ENCODE measurements at places on chromosomes 12 and 14. TPM values are rescaled to one million over a fixed set of nuclear protein-coding genes. Genes with fewer than 3 reads are reported as not detected.

Gene KRT5
- 0.13 TPM for total RNA-seq

Gene KRT82
- total RNA-seq = not detected

Gene SERPINA5
- 0.26 TPM for total RNA-seq

Gene MYF5
- not detected for total RNA-seq

Gene ISM2
- total RNA-seq = under 0.01 TPM

Gene LRFN5
- total RNA-seq = not detected

Gene KRT80
- 0.39 TPM for total RNA-seq

Gene SLC38A4
- 2.3 TPM for total RNA-seq

Gene FAM181A
- total RNA-seq = not detected

Gene ITGB7
- not detected for total RNA-seq

Gene COCH
- total RNA-seq = 7.2 TPM

Gene TAS2R8
- total RNA-seq = not detected

Gene LMNTD1
- under 0.01 TPM for total RNA-seq

Gene SIX6
- not detected for total RNA-seq

Gene TSPAN8
- total RNA-seq = not detected

Gene SYT1
- 6.3 TPM for total RNA-seq

Gene PPP1CC
- 112 TPM for total RNA-seq

Gene ABHD12B
- not detected for total RNA-seq

Gene MYF6
- not detected for total RNA-seq

Gene ERO1A
- total RNA-seq = 32.1 TPM

Gene TCL1B
- total RNA-seq = not detected

Gene ACSM4
- total RNA-seq = not detected

Gene CPNE6
- not detected for total RNA-seq

Gene KRT73
- not detected for total RNA-seq

Gene A2ML1
- total RNA-seq = not detected

Gene CLEC1B
- not detected for total RNA-seq

Gene SALL2
- total RNA-seq = 0.13 TPM

Gene SUPT16H
- total RNA-seq = 59.2 TPM

Gene NXPH4
- not detected for total RNA-seq

Gene GPR84
- total RNA-seq = not detected

Gene SLCO1A2
- 0.26 TPM for total RNA-seq

Gene LRTM2
- not detected for total RNA-seq

Gene P2RX7
- 3.9 TPM for total RNA-seq

Gene SIX4
- 0.51 TPM for total RNA-seq

Gene GALNT9
- not detected for total RNA-seq

Gene PLEKHG7
- not detected for total RNA-seq

Gene KCNMB4
- 0.39 TPM for total RNA-seq

Gene TAS2R43
- 1.6 TPM for total RNA-seq

Gene APEX1
- total RNA-seq = 75.1 TPM

Gene STXBP6
- total RNA-seq = 34.5 TPM

Gene CCDC196
- not detected for total RNA-seq

Gene CLEC4A
- total RNA-seq = not detected

Gene LRIG3
- total RNA-seq = 33.0 TPM

Gene P2RX4
- total RNA-seq = 208 TPM

Gene EID3
- 2.7 TPM for total RNA-seq

Gene CYP46A1
- 0.13 TPM for total RNA-seq

Gene ZFYVE26
- 17.2 TPM for total RNA-seq

Gene RDH11
- 84.6 TPM for total RNA-seq

Gene ANKS1B
- total RNA-seq = 0.38 TPM

Gene ALDH2
- 62.2 TPM for total RNA-seq

Gene SLC5A8
- total RNA-seq = under 0.01 TPM

Gene PTPRR
- total RNA-seq = under 0.01 TPM

Gene SLC7A8
- total RNA-seq = 1.0 TPM

Gene HOXC4
- not detected for total RNA-seq

Measured in dermis microvascular lymphatic vessel endothelial cell (primary cell).